ENCODE measurements at places on chromosomes 5 and 9.

GRCh38 chr9:6894135-6894534 is 136.4 kb downstream of the KDM4C start:
- no peak for DNase-seq

DNA sequence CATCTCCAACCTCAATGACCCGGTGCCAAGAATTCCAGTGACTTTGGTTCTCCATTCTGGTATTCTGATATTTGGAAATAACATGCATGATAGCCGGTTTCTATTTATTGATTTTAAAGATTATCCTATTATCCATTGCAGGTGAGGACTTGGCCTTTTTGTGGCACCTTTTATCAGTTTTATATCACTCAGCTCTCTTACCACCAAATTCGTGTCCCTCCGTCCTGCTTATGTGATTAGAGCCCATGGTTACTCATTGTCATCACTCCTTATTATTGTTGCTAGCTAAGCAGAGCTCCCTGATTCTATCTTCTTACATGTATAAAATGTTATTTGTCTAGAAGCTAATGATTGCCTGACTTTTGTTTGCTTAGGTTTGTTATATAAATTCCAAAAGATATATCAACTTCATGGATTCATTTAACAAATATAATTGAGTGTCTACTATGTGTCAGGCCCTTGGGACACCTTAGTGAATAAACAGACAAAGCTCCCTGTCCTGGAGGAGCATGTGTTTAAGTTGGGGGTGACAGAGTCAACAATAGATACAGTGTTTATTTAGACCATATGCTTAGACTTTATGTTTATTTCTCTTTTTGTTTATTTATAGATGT is 138.2 kb downstream of the ADAMTS16 start:
- no peak for DNase-seq

DNA sequence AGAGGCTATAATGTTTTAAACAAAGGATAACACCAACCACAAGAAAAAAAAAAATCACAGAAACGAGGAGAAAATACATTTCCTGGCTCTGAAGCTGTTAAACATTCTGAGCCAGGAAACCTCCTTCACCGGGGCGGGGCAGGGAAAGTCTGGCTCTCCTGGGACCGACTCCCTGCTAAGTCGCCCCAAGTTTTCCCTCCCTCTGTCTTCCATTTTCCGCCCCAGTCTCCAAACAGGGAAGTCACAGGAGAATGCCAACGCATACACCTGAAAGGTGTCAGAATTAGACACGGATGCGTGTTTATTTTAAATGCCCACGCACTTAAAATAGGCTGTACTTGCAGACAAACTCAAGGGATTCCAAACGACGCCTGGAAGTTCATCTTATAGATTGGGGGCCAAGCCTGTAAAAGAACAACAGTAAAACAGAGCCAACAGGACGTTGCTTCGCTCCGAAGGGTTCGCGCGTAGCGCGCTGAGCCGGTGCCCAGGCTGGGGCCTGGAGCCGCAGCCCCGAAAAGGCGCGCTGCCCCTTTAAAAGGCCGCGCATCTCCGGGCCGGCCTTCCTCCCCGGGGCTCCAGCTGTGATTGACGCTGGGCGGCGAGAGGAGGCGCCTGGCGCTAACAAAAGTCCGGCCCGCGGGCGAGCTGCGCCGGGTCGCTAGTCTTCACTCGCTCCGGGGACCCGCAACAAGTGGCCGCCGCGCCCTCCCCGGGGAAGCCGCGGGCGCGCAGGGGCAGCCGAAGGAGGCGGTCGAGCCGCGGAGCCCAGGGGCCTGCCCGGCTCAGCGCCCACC is at the start of gene FBXL7:
FBXL7 (plus strand) TSS at position 653 of the 797 bp plus-strand sequence.
- DNase-seq = peak; percentile 47

DNA sequence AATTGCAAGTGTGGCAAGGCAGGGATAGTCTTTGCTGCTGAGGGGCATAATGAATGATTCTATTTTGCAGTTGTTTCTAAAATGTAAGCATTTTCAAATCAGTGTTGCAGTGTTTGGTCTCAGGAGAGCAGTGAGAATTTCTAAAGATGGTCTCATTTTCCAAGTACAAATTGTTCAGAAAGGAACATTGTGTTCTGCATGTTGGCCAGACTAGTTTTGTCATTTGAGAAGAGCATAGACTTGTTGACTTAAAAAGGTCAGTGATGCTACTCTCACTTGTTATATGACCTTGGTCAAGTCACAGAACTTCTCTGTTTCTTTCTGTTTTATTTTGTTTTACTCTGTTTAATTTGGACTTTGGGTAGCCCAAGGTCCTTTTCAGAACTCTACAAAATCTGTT is 344.6 kb downstream of the OSTF1 start:
- no peak for DNase-seq

DNA sequence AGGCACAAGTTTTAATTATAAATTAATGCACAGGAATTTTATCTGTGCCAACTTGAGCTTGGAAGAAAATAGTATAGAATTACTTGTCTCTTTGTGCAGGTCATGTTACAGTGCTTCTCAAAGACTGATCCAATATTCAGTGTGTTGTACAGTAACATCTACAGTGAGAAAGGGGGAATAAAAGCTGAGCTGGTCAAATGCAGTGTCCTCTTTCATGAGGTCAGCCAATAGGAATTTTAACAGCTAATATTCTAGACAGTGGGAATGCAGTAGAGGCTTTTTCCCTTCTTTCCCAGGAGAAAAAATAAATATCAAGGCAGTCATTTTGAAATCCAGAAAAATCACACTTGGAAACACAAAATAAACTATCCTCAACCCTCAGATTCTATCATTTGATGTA is 95.7 kb upstream of the ITGA1 start:
- DNase-seq = no peak

- DNase-seq = no peak
These were observed 26.4 kb upstream of the NOTCH1 start for GRCh38 chr9:136572003-136572827.

GRCh38 chr5:36659411-36659810 is 53.0 kb downstream of the SLC1A3 start:
- DNase-seq = no peak

DNA sequence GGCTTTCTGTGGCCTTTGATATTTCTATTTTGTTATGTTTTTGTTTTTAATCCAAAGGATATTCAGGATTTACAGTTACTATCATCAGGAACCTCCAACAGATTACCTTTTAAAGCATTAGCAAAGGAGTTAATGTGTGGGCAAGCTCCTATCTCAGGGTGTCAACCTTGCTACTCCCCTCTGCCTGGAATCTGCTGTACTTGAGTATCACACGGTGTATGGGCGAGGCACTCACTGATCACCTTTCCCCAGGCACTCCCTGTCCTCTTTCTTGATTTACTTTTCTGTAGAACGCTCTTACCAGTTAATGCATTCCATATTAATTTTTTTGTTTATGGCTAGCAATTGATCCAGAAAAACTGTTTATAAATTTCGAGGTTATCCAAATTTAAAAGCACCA is 117.0 kb upstream of the GAS1 start:
- no peak for DNase-seq

- DNase-seq = no peak
These were observed 65.9 kb upstream of the DAP start for GRCh38 chr5:10826971-10827370.

- DNase-seq = peak; percentile 90
These were observed at the start of gene ZNF454 for GRCh38 chr5:178940569-178941360. TSS of gene ZNF454 (plus strand) at chr5:178941198. CDS start at chr5:178942792, 1,594 bp downstream.

DNA sequence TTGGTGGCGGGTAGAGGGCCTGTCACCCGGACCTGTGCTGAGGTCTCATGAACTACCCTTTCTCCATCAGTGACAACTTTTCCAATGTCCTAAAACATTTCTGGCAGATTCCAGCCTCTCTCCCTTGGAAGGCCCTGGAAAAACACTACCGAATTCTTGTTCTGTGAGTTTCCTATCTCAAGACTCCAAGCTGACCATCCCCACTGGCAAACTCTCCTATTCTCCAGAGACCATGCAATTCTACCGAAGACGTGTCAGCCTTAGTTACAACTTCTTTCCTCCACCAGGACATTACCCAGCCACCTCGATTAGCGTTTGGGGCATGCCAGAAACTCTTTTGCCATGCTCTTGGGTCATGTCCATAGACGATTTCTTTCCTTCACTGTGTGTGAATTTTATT is 26.8 kb upstream of the GABRP start:
- DNase-seq = no peak

GRCh38 chr9:36191290-36191645 is 547 bp downstream of the CLTA start:
- DNase-seq = peak; percentile 41

DNA sequence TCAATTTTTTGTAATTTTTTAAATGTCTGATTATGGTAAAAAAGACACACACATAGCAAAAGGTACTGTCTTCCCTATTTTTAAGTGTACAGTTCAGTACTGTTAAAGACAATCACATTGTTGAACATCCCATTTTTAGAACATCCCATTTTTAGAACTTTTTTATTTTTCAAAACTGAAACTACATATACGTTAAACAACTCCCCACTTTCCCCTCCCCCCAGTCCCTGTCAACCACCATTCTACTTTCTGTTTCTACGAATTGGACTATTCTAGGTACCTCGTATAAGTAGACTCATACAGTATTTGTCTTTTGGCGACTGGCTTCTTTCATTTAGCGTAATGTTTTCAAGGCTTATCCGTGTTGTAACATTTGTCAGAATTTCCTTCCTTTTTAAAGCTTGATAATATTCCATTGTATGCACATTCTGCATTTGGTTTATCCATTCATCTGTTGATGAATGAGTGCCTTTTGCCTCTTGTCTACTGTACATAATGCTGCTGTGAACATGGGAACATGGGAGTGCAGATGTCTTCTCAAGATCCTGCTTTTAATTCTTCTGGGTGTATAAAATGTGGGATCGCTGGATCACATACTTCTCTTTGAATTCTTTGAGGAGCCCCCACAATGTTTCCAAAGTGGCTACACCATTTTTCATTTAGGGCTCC is 154.0 kb downstream of the PIK3R1 start:
- no peak for DNase-seq

GRCh38 chr9:120438111-120438510 is 141.9 kb downstream of the CDK5RAP2 start:
- no peak for DNase-seq

DNA sequence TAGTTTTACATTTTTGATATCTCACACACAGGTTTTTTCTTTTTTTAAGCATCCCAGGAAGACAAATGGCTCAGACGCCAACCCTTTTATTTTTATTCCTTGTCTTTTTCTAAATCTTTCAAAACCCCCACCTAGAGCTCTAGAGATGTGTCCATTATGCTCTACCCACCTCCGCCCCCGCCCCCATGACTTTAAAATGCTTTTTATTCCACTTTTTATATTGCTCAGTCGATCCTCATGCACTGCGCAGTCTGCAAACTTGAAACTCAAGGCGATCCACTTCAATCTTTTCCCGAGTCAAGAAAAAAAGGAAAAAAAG is 411 bp upstream of the MAT2B start:
- no peak for DNase-seq

GRCh38 chr9:34990908-34991606 is 1.5 kb downstream of the DNAJB5 start:
- no peak for DNase-seq

DNA sequence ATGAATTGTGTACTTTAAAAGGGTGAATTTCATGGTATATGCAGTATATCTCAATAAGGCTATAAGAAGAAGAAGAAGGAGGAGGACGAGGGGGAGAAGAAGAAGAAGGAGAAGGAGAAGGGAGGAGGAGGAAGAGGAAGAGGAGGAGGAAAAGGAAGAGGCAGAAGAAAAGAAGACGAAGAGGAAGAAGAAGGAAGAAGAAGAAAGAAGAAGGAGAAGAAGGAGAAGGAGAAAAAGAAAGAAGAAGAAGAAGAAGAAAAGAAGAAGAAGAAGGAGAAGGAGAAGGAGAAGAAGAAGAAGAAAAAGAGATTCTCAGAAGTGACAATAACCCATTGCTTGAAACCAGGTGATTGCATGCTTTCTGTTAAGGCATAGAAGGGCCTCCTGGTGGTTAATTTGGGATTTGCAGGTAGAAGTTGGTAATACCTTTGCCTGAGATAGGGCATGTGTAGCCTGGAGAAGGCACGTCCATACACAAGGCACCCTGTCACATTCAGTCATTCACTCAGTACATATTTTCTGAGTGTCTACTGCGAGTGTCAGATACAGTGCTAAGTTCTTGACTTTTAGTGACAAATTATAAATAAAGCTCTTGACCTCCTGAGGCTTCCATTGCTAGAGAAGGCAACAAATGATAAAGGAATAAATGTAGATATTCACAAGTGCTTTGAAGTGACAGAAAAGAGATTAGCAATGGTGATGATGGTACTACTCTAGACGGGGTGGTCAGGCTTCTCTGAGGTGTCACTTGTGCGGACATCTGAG is 231.3 kb downstream of the NPR3 start:
- DNase-seq = peak; percentile 49

Measured in colonic mucosa (tissue), 4 donors.